Effector memory CD4-positive, alpha-beta T cell (primary cell): ENCODE measurements at places on chromosomes 11 and 22.

DNA sequence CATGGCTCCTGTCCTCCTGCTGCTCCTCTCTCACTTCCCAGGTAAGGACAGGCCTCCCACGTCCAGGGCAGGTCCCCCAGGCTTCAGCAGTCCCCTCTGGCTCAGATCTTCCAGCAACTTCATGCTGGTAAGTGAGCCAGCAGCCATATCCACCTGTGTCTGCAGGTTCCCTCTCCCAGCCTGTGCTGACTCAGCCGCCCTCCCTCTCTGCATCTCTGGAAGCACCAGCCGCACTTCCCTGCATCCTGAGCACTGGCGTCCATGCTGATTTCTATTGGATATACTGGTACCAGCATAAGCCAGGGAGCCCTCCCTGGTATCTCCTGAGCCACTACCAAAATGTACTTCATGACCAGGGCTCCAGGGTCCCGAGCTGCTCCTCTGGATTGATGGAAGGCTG is 19.0 kb downstream of the RFPL3 start:
- DNase-seq: no peak

GRCh38 chr11:57562596-57562995 is 4.9 kb downstream of the UBE2L6 start:
- no peak for DNase-seq

GRCh38 chr11:42225664-42226063 is 766.2 kb upstream of the LRRC4C start:
- DNase-seq: no peak

GRCh38 chr11:85182441-85183387 is 444.4 kb downstream of the DLG2 start:
- no peak for DNase-seq

DNA sequence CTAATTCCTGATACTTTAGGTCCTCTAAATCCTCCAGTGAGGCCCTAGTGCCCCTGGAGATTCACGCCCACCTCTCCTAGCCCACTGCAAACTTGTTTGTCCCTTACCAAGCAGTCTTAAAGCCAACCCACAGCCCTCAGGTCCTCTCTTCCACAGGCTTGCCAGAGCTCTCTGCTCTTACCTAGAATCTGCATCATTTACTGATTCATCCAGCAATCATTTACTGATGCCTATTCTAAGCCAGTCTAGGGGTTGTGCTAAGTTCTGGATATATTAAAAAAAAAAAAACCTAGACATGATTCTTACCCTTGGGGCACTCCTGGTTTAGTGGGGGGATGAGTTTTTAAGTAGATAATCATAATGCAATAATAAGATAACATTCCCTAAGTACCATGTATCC is 43.0 kb upstream of the PLET1 start:
- DNase-seq: no peak

DNA sequence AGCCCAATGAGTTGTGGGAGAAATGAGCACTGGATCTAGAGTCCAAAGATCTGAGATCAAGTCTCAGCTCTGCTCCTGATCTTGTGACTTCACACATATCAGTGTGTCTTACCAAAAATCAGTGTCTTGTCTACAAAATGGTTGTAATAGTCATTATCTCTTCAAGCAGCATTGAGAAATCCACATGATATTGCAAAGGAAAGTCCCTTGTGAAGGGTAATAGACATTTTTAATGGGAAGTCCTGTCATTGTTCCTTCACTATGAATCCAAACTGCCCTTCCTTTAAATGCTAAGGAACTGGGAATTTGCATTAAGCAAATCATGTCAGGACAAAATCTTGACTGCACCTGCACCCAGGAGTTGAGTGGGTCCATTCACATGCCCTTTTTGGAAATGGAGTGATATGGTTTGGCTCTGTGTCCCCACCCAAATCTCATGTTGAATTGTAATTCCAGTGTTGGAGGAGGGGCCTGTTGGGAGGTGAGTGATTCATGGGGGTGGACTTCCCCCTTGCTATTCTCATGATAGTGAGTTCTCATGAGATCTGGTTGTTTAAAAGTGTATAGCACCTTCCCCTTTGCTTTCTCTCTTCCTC is 51.1 kb downstream of the COMMD9 start:
- DNase-seq: no peak

- no peak for DNase-seq
Observed at GRCh38 chr11:120324932-120325810, at the start of gene TLCD5. TSS of gene TLCD5 (plus strand) at chr11:120325299. CDS start at chr11:120327442, 2,143 bp downstream.

DNA sequence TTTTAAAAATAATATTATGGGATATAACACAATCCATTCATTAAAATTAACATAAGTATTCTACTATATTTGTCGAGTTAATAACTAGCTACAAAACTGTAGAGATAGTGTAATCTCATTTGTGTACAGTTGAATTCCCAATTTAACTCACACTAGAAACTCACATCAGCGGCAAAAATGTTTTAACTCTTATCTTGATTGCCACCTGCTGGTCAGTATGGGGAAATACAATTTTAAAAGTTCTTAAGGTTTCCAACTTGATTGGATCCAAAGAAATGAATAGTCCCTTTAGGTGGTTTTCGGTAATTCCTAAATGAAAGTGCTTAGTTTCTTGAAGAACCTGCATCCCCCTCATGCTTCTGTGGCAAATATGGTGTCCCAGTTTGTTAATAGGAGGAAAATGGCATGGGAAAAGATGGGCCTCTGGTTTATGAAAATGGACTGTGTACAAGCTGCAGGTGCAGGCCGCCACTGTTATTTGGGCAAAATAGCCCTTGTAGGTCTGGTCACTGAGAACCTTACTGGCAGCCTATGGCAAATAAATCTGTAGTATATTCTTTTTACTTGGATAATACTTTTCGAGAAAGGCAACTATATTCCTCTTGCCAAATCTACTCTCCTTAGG is 33.7 kb upstream of the SLC17A6 start:
- no peak for DNase-seq

GRCh38 chr11:69293819-69294505 is at the start of gene MYEOV:
TSS of gene MYEOV (plus strand) at chr11:69294155. CDS start at chr11:69295355, 1,200 bp downstream.
- peak; percentile 16 for DNase-seq
